Activated naive CD4-positive, alpha-beta T cell treated with Interleukin-2 at 50 U/mL for 16 hours (primary cell): ENCODE measurements at places on chromosomes 2 and 18.

DNA sequence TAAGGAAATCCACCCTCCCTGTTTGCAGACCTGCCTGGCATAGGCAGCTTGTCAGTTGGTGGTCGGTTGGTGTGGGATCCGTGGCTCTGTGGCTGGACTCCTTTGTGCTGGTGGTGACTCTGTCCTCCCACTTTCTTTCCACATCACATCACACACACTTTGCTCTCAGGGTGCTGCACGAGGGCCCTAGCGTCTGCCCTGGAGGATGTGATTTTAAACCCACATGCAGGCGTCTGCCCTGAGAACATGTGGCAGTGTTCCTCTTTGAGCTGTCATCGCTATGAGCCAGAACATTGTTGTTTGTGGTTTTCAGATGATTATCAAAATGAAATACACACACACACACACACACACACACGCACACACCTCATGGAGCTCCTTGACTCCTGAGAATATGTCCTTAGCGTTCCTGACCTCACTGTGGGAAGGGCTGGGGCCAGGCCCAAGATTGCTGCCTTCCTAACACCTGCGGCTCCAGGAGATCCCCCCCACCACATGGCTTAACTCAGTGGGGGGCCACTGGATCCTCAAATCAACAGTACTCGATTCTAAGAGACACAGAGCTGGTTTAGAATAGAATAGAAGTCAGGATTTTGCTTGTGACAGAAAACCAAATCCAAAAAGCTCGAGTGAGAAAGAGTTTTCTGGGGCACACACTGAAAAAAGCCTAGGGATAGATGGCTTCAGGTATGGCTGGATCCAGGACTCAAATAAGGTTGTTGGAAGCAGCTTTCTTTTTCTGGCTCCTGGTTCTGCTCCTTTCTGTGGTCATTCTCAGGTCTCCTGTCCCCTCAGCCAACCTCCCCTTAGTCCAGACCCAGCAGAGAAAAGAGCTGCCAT is 54.8 kb downstream of the RTP5 start:
- no peak for DNase-seq

- no peak for DNase-seq
These were observed 123.1 kb downstream of the OSR1 start for GRCh38 chr2:19235308-19235707.

DNA sequence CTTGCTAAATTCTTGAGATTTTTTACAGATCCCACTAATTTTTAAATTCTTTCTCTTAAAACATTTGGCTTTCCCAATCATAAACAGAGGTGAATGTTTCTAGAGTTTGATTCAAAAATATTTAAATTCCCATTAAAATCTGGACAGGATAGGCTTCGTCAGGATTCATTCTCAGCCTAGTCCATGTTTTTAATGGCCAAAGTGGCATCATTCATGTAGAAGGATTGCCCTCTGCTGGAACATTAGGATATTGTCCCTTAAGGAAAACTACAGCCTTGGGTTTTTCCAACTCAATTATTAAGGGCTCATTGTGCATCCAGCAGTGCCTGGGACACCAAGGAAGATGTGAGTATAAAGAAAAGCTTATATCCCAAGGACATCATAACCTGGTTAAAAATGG is 71.7 kb downstream of the TPGS2 start:
- DNase-seq = no peak

DNA sequence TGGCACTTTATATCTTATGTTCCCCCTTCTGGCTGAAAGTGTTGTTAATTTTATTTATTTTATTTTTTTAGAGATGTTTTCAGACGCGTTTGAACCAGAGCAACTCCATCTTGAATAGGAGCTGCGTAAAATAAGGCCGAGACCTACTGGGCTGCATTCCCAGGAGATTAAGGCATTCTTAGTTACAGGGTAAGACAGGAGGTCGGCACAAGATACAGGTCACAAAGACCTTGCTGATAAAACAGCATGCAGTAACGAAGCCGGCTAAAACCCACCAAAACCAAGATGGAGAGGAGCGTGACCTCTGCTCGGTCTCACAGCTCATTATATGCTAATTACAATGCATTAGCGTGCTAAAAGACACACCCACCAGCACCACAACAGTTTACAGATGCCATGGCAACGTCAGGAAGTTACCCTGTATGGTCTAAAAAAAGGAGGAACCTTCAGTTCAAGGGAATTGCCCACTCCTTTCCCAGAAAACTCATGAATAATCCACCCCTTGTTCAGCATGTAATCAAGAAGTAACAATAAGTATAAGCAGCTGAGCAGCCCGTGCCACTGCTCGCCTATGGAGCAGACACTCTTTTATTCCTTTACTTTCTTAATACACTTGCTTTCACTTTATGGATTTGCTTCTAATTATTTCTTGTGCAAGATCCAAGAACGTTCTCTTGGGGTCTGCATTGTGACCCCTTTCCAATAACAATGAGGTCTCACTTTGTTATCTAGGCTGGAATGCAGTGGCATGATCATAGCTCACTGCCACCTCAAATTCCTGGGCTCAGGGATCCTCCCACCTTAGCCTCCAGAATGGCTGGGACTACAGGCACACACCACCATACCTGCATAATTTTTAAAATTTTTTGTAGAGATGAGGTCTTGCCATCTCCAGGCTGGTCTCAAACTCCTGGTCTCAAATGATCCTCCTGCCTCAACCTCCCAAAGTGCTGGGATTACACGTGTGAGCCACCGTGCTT is 55.9 kb downstream of the CACNB4 start:
- no peak for DNase-seq

GRCh38 chr18:42274488-42275137 is 319.6 kb downstream of the PIK3C3 start:
- DNase-seq = no peak

- no peak for DNase-seq
These were observed 43.2 kb downstream of the CYB5A start for GRCh38 chr18:74248595-74248994.

DNA sequence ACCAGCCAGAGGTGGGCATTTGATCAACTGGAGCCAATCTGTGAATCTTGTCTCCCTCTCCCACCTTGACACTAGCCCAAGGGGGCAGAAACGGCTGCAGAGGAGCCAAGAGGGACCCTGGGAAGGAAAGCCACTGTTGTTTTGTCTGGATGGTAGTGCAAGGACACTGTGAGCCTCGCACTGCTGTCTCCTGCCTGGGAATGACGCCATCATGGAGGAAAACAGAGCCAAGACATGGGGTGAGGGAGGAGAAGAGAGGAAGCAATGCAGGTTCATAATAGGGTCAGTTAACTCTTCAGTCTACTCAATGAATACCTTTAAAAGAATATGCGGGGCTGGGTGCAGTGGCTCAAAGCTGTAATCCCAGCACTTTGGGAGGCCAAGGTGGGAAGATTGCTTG is 231.1 kb upstream of the AGAP1 start:
- DNase-seq = no peak

- peak; percentile 3 for DNase-seq
These were observed 66.2 kb downstream of the ACVR2A start for GRCh38 chr2:147910990-147911473.

DNA sequence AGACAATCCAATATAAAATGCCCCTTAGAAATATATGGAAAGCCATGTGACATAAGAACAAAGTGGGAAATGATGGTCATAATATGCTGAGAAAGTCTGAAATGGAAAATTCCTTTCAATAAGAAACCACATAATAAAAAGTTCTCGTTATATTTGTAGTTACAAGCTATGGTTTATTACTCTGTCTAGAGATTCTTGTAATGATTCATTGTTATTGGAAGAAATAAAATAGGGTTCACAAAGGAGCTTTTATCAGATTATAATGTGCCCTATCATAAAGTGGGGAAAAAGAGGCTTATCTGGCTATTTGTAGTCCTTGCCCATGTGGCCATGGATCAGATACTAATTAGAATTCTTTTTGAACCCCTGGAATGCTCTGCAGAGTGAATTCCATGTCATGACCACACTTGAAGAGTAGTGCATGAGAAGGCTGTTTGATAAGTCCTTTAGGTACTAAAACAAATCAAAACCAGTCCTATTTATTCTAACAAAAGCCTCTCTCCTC is 420.7 kb upstream of the NRP2 start:
- DNase-seq = no peak

DNA sequence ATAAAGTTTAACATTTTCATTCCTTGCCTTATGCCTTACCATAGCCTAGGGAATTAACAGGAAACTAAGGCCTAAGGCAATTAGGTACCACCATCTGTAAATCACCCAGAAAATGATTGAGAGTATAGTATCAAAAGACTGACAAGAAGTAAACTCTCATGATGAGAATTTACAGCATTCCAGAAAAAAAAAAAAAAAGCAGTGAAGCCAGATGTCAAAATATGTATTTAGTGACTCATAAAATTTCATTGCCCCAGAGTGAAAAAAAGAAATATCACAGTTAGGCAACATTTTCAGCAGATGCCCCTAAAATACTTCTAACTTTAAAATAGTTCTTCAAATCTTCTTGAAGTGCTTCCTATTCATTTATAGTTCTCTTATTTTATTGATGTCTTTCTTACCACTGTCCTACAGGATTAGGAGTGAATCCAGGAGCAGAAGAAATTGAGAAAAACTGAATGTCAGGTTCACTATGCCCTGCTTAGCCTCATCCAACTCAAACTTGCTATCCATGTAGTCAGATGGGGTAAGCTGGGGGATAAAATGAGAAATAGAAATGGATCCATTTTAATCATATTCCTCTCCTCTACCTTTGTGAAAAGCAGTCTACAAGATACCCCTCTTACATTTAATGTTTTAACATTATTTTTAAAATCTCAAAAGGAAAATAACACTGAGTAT is 57.3 kb upstream of the TANK start:
- DNase-seq = no peak

DNA sequence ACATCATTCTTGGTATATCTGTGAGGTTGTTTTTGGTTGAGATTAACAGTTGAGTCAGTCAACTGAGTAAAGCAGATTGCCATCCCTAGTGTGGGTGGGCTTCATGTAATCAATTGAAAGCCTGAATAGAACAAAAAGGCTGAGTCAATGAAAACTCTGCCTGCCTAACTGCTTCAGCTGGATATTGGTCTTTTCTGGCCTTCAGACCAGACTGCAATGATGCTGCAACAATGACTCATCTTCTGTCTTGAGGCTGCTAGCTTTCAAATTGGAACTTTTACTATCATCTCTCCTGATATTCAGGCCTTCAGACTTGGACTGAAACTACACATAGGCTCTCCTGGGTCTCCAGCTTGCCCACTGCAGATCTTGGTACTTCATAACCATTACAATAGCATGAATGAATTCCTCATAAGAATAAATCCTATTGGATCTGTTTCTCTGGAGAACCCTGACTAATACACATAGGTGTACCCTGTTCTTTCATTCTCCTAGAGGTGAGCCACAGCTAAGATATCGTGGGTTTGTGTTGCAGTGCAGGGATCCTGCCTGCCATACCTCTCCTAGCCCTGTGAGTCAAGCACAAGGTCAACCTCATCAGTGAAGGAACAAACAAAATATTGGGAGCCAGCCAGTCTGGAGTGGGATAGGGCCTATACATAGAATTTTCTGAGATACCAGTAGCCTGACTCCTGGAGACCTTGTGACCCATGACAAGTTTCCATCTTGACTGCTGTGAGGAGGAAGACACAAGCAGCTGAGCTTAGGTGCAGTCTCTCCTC is 473.8 kb downstream of the DCC start:
- DNase-seq = no peak

DNA sequence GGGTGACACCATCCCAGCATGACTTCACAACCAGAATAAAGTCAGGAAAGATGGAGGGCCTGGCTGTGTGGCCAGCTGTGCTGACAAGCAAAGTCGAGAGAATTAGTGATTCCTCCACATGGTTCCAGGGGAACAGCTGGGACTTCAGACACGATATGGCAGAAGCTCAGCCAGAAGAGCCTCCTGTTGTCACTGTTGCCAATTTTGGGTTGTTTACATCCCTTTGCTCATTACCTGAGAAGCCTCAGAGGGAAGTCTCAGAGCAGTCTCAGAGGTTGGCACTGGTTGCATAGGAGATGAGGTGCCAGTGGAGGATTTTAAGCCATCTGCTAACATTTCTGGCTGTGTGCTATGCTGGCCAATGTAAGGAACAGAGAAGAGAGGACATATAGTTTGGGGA is 16.0 kb downstream of the LINC00305 start:
- no peak for DNase-seq

DNA sequence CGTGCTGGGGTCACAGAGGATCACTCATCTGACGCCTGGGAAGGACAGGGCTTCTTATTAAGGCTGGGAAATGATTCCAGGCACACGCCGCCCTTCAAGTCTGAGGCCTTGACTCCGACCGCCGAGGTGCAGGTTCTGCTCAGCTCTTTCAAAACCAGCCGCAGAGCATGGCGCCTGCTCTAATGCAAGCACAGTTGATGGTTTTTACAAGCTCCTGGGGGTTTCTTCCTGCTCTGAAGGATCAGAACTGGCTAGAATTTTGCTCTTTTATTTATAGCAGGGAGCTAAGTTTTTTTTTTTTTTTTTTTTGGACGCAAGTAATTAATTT is 32.0 kb downstream of the CDCA7 start:
- no peak for DNase-seq

DNA sequence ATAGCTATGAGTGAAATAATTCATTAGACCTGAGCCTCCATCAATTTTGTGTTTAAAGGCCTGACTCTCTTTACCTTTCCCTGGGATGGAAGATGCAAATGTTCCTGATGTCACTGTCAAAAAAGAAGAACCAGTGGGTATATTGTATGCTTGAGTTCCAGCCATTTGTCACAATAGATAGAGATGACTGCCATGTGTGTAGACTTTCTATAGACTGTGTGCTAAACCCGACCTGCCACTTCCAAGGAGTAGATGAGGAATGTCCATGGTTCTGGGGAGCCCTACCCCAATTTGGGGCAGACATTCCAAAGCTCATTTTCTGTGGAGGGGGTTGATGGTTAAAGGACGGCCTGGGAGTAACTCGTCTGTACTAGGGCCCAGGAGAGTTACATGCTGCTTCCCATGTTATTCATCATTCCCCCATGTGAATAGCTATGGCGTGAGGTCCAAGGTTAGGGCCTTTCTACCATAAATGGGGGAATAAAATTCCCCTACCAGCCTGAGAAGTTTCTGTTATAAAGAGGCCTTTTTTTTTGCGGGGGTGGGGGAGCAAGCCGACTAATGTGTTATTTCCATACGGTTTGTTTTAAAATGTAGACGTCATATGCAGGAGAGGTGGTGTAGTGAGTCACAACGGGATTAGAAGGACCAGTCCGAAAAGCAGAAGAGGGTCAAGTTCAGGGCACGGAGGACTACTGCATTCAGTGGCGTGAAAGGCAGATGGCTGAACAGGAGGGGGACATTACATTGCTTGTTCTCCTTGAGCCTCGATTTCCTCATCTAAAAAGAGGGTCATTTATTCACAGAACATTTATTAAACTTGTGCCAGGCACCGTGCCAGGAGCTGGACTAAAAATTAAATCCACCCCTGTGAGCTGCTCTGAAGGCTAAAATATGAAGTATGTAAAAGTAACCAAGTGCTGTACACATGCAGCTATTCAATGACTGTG is 24.0 kb downstream of the IL1B start:
- no peak for DNase-seq
